ENCODE measurements at places on chromosomes 5 and 9.

GRCh38 chr9:133976191-133976861, 15.8 kb downstream of the VAV2 start:
- DNase-seq, result no peak

DNA sequence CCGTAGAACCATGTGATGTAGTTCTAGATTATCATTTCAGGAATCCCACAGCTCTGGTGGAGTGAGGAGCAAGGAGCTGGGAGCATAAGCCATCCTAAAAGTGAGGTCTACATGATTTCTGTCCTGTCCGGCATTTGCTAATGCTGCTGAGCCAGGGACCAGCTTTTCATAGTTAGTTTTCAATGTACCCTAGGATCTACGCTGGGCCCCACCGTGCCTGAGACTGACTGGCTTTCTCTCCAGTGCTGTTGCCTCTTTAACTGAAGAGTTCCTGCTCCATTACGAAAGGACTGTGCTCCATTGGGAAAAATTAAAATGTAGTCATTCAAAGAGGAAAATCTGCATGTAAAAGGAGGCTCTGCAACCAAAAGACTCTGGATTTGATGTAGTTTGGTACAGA, 634.8 kb downstream of the DMRTA1 start:
- DNase-seq, result no peak

GRCh38 chr5:23461576-23461975, 45.8 kb upstream of the PRDM9 start:
- DNase-seq, result no peak

DNA sequence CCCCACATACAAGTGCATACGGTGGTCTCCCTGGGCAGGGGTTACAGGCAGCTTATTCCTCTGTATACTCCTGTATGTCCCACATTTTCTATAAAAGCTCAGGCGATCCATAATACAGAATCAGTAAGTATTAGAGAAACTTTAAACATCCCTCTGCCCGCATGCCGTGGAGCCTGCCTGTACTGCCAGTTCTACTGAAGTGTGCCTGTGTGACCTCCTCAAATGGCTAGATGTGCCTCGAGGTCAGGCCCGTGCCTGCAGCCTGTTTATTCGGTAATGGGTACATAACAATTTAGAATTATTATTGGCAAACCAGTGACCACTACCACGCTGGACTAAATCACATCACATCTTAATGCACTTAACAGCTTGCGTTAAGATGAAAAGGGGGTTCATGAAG, 190.8 kb downstream of the FANCC start:
- no peak for DNase-seq

DNA sequence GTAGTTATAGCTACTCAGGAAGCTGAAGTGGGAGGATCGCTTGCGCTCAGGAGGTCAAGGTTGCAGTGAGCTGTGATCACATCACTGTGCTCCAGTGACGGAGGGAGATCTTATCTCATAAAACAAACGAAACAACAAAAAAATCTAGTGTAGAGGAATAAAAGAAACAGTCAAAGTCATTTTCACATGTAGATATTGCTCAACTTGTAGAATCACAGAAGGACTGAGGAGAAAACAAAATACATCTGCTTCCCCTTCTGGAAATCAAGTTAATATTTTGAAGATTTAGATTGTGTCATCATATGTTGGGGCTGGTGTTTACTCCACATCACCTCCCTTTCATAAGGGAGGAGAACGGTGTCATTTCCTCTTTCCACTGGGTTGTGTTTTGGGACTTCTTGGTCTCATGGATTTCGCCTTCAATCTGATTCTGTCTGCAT, 8.2 kb upstream of the SLC46A2 start:
- DNase-seq, result no peak

DNA sequence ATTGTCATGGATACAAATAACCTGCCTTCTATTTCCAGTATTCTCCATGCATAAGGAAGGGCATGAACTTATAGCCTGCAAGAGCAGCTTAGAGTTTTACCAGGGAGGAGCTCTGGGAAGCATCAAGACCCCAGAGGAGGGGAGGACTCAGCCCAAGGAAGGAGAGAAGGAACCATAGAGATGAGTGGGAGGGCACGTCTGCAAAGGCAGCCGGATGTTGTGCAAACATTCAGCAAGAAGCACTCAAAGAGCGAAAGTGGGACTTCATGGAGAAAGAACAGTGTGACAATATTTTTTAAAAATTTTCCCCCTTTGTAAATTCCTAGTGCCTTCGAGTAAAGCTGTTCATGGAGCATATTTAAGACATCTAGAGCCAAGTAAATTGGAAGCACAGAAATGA, 270.1 kb upstream of the PTGER4 start:
- no peak for DNase-seq

DNA sequence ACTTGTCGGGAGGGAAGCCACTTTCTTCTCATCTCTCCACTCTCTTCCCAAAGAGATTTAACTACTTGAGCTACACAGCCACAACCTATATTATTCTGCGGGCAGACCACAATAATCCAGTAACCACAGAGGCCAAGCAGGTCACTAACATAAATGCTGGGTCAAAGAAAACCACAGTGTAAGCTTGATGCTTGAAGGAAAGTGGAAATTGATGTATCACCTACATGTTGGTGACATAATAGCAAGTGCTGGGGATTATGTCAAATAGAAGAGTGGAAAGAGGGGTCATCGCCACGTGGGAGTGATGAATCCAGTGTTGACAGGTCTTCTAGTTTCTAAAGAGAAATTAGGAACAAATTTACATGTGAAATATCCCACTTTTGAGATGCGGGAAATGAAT, 40.9 kb downstream of the RFK start:
- no peak for DNase-seq

GRCh38 chr9:21605489-21605931, 123.4 kb upstream of the IFNE start:
- no peak for DNase-seq

DNA sequence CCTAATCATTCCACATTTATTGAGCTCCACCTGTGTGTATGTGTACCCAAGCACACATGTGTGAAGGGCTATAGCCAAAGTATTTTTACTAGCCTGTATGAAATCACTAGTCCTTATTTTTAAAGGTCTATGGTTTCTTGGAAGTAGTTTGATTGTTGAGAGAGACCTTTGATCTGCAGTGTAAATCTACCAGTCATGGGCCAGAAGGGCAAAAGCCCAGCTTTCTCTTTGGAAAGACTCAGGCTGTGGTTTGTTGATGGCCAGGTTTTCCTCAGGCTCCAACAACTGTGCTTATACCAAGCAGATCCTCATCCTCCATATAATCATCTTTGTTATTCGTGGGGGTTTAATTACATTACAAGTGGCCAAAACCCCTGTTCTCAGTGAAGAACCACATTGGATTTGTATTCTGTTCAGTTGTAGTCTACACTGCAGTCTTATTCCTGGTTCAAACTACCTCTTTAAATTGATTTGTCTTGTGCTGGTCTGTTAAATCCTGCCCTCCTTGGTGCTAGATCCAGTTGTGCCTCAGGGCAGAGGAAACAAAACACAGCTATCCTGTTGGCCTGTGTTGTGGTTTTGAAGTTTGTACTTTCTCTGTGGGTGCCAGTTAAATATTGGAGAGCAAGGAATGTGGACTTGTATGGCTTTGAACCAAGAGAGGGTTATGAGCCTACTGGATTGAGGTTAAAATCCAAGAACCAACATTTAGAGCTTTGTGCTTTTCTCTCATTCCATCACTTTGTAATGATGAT, 13.3 kb downstream of the CDC26 start:
- DNase-seq, result no peak

DNA sequence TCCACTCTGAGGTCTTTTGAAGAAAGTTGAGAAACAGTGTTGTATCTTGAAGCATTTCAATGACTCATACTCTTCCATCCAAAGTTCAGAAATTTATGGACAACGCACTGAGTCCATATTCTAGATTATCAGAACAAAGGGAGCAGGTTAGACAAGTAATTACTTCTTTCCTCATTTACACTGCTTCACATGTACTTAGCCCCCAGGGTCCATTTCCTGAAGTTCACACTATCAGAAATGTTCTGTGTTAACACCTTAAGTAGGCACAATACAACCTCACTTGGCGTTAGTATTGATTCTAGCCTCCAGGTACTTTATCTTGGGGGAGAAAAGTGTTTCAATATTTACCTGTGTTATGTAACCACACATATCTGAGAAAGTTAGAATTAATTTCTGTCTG, 487.9 kb upstream of the DMAC1 start:
- DNase-seq, result no peak

DNA sequence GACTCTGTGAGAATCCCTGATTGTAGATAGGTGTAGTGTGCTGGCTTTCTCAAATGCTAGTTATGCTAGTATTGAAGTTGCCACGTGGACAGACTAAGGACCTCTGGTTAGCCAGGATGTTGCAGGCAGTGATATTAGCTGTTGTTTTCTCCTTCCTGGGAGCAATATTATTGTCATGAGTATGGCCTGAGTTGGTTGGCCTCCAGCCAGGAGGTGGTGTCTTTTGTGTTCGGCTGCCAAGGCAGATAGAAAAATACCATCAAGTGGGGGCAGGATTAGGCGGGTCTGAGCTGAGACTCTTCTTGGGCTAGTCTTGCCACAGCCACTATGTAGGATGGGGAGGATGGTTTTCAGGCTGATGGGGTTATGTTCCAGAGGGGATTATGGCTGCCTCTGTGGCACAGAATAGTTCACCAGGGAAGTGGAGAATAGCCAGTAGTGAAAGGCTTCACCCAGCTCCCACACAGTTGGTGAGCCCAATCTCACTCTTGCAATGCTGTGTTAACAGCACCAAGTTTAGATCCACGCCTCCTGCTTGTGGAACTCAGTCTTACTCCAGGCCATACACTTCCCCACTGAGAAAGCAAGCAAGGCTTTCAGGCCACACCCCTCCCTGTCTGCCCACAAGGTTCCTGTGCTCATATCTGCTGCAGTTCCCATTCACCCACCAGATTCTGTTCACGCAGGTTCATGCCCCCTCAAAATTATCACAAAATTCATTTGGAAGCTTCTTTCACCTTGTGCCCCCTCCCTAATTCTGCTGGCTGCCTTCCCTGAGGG, 31.2 kb downstream of the GHR start:
- DNase-seq, result no peak

GRCh38 chr5:113971454-113971853, 390.4 kb upstream of the KCNN2 start:
- no peak for DNase-seq

GRCh38 chr5:154612666-154613065, 134.6 kb upstream of the HAND1 start:
- DNase-seq, result no peak

- no peak for DNase-seq
These were observed 119.9 kb upstream of the ELAVL2 start for GRCh38 chr9:23945897-23946296.

- DNase-seq, result no peak
These were observed 95.9 kb upstream of the TBC1D2 start for GRCh38 chr9:98351370-98351769.

DNA sequence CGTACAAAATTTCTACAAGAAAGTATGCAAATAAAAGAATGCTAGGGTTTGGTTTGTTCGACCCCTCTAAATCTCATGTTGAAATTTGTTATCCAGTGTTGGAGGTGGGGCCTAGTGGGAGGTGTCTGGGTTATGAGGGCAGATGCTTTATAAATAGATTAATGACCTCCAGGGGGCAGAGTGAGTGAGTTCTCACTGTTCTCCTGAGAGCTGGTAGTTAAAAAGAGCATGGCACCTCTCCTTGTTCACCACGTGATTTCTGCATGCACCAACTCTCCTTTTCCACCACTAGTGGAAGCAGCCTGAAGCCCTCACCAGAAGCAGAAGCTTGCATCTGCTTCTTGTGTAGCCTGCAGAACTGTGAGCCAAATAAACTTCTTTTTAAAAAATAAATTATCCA, 50.4 kb upstream of the FAM170A start:
- no peak for DNase-seq

DNA sequence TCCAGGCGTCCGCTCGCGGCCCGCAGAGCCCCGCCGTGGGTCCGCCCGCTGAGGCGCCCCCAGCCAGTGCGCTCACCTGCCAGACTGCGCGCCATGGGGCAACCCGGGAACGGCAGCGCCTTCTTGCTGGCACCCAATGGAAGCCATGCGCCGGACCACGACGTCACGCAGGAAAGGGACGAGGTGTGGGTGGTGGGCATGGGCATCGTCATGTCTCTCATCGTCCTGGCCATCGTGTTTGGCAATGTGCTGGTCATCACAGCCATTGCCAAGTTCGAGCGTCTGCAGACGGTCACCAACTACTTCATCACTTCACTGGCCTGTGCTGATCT, 294 bp downstream of the ADRB2 start:
- DNase-seq, result no peak

GRCh38 chr5:131328536-131329285, 64.9 kb downstream of the CDC42SE2 start:
- DNase-seq, result no peak

DNA sequence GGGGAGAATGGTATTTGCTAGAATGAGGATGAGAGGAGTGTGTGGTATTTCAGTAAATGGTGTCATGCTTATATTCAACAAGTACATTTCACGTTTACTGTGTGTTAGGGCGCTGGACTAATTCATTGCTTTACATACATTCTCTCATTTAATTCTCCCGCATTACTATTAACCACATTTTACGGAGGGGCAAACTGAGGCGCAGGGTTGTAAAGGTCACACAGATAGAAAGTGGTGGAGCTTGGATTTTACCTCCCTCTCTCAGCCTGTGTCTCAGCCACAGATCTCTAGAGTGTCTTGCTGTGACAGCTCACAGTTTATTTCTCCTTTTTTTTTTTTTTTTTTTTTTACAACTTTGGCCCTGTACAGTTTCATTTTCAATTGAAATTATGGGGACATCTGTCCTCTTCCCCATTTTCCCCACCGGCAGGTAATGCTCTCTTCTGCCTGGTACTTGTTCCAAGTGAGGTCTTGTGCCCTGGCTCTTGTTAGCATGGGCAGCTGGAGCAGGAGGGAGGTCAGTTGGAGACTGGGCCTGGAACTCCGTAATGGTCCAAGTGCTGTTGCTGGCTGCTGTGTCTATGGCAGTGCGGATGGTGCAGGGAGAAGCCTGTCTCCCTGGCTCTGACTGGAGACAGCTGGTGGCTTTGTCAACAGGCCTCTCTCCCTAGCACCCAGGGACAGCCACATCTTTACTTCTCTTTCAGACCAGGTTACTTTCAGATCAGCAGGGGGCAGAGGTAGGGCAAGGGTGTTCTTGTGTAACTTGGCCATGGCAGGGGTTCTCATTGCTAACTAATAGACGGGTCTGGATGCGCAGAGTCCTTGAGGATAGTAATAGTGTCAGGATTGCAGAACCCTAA, 20.5 kb upstream of the NDST1 start:
- no peak for DNase-seq

DNA sequence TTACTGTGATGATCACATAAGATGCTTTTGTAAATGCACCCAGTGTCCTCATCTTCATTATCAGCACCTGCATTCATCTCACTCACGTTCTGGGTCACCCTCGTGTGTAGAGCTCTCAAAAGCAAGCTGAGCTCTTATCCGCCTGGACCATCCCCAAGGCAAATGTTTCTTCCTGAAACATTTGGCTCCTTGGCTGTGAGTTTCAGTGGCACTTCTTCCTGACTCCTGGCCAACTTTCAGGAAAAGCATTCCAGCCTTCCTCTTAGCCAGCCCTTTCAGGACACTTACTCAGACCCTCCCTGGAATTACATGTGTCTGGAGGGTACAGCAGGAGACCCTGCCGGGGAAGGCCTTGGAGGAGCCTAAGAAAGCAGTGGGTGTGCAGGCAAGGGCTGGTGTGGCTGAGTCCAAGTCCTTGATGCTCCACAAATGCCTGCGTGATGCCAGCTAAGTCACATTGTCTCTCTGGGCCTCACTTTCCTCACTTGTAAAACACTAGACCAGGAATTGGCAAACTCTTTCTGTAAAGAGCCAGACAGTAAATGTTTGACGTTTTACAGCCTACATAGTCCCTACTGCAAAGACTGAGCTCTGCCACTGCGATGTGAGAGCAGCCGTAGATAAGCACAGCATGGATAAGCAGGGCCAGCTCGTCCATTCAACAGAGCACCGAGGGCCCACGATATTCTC, 72.1 kb downstream of the PDE6A start:
- no peak for DNase-seq

GRCh38 chr5:54517174-54517511, 416 bp upstream of the SNX18 start:
- DNase-seq, result no peak
